ENCODE measurements at places on chromosomes 7 and 10.

- no peak for DNase-seq
Measured at GRCh38 chr7:115678086-115678982, 352.2 kb downstream of the TFEC start.

DNA sequence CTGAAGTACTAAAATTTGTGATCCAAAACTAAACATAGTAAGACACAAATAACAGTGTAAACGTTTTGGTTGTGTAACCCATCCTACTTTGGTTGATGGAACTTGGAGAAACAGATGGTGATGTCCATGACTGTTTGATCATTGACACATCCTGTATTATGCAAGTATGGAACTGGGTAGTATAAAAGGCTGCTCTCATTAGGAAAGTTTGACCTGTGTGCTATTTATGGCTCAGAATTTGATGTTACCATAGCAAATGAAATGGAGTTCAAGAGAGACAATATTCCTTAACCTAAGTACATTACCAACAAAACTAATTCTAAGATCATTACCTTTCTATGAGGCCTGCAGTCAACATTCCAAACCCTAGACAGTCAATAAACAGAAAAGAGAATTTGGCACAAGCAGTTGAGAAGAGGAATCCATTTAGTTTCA lies 39.9 kb downstream of the DKK1 start:
- no peak for DNase-seq

DNA sequence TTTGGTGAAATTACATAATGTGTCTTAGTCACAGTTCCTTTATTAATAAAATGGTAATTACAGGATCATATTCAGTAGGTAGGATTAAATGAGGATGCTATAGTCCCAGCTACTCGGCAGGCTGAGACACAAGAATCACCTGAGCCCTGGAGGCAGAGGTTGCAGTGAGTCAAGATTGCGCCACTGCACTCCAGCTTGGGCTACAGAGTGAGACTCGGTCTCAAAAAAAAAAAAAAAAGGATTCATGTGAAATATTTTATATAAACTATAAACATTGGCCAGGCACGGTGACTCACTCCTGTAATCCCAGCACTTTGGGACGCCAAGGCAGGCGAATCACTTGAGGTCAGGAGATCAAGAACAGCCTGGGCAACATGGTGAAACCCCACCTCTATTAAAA lies 197.9 kb downstream of the IMMP2L start:
- no peak for DNase-seq

GRCh38 chr10:30600005-30600404 lies 29.5 kb downstream of the LYZL2 start:
- DNase-seq = no peak

GRCh38 chr7:40780460-40780859 lies 645.7 kb downstream of the SUGCT start:
- DNase-seq = no peak

GRCh38 chr10:131213741-131214505 lies 97.6 kb downstream of the TCERG1L start:
- DNase-seq = peak; percentile 28

- DNase-seq = no peak
Measured at GRCh38 chr7:104176332-104176731, 31.5 kb downstream of the ORC5 start.

GRCh38 chr10:128895473-128895872 lies 571.6 kb upstream of the MGMT start:
- DNase-seq = no peak

DNA sequence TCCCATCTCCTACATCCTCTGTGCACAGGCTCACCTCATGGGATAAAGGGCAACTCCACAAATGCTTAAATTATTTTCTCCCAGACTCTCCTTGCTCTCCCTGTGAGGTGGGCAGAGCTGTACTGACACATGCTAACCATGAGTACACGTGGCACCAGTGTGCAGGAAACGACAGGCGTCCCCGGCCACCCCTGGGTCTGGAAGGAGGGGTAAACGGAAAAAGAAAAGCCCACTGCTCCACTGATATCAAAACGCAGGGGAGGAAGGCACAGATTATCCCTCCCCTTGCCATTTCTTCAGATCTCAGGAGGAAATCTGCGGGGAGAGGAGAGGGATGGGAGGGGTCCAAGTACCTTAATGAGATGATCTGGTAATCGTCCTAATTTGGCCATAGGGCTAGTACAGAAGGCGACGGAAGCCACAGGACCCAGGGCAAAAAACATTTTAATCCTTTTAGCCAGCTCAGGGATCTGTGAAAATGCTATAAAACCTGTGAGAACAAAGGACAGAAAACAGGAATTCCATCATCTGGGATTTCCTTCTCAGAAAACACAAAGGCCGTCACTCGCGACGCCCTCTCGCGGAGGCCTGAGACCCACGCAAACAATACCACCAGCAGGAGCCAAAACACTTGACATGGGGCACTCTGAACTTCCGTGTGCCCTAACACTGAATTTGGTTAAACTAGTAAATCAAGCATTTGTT lies 17.8 kb upstream of the CH25H start:
- DNase-seq = peak; percentile 68

GRCh38 chr10:131653140-131653539 lies 247.7 kb upstream of the PPP2R2D start:
- no peak for DNase-seq

DNA sequence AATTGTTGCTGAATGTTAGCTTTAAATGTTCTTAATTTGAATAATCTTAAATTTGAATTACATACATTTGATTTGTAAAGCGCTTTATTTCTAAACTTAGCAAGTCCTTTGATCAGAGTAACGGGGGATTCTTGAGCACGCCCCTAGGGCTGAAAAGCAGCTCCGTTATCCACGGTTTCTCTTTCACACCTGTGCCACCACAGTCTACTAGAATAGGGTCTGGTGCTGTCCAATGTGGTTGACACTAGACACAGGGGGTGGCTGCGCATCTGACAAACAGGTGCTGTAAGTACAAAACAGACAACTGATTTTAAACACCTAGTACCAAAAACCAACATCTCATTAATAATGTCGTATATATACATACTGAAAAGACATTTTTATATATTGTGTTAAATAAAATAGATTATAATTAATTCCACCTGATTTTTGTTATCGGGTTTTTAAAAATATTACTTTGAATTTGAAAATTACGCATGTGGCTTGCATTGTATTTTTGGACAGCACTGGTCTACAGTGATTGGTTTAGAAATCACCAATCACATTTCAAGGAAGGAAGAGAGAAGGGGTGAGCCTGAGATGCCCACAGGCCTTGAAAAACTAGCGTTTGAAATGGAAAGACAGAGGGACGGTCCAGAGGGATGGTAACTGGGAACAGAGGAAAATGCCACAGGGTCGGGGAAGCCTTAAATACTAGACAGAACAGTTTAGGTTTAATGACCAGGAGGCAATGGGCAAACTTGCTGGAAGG lies 7.3 kb downstream of the SEPHS1 start:
- DNase-seq = no peak

DNA sequence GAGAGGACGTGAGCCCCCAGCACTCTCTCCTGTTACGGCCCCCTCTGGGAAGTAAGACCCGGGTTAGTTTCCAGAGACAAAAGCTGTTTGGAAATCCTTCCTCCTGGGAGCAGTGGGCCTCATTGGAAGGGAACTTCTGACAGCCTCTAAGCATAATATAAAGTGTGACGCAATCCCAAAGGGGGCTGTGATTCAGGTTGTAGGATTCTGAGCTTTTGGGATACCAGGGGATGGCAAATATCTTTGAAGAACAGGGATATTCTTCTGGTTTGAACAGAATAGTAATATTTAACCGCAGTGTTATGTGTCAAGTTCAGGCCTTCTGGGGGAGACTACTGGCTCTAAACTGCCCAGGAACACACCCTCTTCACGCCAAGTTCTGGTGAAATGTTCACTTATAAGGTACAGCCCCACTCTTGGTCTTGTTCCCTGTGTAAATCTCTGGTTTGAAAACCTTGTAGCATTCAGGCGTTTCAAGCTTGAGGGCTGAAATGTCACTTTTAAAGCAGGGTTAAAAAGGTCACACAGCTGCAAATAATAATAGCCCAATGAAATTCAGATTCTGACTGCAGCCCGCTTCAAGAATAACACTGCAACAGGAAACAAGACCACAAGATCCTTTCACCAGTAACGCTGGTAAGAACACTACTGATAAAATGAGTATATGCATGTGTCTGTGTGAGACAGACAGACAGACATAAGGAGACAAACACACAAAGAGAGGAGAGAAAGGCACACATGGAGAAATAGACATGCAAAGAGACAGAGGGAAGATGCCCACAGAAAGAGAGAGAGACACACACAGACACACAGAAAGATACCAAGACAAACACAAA lies 69.0 kb downstream of the CREB5 start:
- no peak for DNase-seq

GRCh38 chr10:68212721-68213352 lies 19.1 kb downstream of the ATOH7 start:
- no peak for DNase-seq

DNA sequence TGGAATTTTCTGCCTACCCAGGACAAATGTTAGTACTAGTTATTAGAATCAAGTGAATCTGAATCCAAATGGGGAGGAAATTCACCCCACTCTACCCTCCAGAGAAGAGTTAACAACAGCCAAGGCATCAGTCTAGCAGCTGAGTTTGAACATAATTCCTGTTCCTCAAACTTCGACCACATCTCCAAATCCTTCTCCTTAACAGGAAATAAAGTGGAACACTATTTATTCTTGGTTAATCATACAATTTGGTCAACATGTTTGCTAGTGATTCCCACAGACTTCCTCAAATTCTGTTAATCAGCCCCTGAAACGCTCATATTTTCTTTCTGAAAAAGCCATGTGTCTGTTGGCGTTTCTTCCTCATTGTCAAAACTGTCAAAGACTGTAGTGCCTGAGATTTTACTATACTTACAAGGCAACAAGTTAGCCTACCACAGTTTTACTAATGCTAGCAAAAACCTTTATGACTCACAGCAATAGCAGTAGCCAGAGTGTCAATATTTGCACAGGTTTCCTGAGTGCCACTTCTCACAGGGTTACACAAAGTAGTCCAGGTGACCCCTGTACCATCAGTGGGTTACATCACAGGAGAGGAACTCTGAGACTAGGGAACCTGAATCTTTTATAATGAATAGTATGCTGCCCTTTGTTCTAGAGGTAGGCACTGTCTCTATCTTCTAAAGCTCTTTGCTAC lies 202.9 kb downstream of the GRM3 start:
- DNase-seq = no peak

DNA sequence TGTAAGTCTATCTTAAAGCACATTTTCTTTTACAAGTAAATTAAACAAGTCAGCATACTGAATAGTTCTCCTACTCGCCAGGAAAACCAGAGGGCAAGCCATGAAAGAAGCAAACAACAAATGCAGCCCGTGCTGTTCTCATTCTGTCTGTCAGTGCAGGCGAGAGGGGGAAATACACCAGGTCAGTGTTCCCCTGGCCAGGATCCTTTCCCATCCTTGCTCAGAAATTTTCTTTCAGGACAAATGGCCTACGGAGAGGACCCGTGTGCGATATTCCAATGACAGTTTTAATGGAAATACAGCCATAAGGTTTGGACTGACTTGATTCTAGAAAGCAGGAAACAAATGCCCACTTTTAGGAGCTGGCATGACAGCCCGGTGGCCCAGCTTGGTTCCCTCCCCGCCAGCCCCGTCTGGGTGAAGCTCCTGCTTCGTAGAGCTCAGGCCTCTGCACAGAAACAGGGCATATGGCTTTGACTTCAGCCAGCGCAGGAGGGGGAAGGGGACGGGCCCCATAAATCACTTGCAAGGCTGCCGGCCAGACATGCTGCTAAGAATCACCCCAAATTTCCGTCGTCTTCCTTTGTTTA lies 67.8 kb downstream of the FRMD4A start:
- DNase-seq = no peak

- DNase-seq = no peak
Measured at GRCh38 chr10:6347391-6347951, 144.7 kb downstream of the PFKFB3 start.

DNA sequence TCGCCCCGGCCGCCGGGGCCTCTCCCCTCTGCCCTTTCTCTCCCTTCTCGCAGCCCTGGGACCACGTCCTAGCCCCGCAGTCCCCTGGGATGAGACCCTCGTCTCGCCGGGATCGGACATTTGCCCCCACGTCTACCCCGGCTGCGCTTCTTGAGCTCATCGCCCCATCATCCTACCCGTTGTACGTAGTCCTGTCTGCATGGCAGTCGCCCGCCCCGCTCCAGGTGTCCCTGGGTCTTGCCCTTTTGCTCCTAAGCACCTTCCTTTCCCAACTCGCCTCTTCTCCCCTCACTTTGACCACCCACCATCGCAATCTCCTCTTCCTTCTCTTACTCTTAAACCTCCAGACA lies 582 bp downstream of the TPST1 start:
- DNase-seq = no peak

DNA sequence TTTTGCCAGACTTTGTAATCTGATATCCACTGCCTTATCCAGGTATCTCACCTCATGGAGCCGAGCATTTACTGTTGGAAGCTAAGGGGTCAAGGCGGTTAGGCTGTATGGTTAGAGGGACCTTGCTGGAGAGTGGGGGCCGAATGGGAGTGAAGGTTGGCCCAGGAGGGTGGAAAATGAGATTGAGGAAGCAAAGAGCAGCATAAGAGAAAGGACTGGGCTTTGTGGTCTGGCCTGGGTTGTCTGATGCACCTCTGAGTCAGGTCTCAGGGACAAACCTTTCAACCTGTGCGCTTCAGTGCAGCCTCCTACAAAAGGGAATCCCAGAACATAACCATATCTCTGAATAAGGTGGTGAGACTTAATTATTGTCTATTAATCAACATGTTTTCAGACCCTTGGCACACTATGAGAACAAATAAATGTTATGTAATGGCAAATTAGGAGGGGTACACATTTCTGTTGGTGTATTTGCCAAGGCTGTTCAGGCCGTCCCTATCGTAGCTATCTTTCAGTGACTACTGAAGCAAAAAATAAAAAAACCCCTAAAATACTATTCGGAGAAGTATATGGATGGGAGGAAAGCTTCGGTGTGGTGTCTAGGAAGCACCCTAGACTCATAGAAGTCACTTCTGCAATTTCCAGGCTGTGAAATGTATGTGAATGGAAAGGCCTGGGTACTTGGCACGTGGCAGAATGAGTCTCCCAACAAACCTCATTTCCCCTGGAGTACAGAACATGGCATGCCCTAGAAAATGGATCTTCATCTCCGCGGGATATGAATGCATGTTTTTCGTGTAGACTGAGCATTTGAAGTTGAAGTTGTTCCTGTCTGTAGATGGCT lies 4.3 kb downstream of the CAMK1D start:
- DNase-seq = no peak

DNA sequence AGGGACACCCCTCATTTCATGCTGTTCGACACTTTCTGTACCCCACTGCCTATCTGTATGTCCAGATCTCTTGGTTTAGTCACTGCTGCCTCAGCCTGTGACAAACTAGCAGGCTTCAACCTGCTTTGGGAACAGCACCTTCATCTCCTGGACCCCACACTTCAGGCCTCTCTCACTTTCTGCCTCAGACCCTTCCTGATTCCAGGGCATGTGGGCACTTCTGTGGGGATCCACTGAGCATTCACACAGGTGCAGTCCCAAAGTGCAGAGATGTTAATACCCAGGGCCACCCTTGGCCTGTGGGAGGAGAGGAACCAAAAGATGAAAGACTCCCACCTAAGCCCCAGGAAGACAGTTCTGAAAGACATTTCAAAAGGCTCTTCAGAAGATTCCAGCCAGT lies 29.4 kb upstream of the C10orf71 start:
- DNase-seq = no peak

Data from lower lobe of right lung (tissue), 2 donors.